Osteoblast (primary cell): ENCODE measurements at places on chromosomes 7 and 10. TPM values are rescaled to one million over a fixed set of nuclear protein-coding genes. Genes with fewer than 3 reads are reported as not detected.

GRCh38 chr7:15033039-15033438 lies 130.5 kb upstream of the DGKB start:
- no peak for DNase-seq

Gene PVRIG
- not detected in 2 replicates for total RNA-seq

DNA sequence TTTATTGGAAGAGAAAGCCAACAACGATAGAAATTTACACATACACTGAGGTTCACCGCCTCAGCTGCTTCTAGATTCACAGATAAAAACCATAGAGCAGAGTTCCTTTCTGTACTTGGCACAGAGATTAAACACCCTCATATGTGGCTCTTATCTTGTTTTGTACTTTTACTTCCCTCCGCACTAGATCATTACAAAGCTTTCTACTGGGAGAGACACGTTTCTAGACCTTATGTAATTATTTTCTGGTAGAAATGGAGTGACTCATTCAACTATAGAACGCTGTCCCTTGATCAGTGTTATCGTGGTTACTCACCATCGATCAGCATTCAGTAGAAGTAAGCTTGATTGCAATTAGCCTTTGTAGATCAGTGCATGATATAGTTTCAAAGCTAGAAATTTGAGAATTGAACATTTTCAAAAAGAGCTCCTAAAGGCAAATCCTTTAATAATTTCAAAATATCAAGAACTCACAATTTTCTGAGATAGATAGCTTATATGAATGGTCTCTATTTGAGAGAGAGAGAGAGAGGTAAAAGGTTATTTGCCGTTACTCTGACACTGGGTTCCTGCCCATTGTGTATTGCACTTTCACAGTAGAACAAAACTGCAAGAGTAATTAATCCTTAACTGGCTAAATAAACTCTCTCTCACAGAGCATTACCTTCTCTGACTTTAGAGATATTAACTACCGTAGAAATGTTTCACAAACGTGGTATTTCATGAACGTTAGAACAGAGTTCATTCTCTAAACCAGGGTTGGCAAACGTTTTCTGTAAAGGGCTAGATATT lies 26.1 kb upstream of the DNAJC1 start:
- no peak for DNase-seq

Gene NUTM2A
- total RNA-seq = 0.59 and 0.72 TPM in 2 replicates

Gene INMT
- total RNA-seq = 0.72 and 1.5 TPM in 2 replicates

GRCh38 chr7:83468251-83468739 lies 180.6 kb downstream of the SEMA3E start:
- peak; percentile 68 for DNase-seq

DNA sequence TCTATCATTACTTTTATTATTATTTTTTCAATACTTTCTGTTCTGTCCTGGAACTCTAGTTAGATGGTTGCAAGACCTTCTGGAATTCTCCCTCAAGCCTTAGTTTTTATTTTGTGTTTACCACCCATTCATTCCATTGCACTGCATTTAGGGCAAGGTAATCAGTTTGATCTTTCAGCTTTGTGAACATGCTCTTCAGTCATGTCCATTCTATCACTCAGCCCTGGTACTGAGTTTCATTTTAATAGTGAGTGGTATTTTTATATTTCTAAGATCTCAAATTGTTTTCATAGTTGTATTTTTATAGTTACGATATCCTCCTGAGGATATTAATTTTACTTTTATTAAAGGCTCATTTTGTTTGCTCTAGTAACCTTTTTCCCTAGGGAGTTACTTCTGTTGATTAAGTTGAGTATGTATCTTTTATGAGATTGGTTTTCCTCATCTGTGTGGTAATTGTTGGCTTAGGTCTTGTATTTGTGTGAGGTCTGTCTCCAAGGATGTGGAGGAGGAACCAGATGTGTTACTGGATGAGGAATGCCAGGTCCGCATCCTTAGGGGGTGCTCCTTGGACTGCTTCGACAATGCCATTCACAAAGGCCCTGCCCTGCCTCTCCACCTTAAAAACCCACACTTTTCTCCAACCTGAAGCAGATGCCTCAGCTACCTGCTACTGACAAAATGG lies 46.7 kb upstream of the RAB18 start:
- DNase-seq = no peak

GRCh38 chr10:122083478-122084025 lies 94.6 kb downstream of the TACC2 start:
- no peak for DNase-seq

DNA sequence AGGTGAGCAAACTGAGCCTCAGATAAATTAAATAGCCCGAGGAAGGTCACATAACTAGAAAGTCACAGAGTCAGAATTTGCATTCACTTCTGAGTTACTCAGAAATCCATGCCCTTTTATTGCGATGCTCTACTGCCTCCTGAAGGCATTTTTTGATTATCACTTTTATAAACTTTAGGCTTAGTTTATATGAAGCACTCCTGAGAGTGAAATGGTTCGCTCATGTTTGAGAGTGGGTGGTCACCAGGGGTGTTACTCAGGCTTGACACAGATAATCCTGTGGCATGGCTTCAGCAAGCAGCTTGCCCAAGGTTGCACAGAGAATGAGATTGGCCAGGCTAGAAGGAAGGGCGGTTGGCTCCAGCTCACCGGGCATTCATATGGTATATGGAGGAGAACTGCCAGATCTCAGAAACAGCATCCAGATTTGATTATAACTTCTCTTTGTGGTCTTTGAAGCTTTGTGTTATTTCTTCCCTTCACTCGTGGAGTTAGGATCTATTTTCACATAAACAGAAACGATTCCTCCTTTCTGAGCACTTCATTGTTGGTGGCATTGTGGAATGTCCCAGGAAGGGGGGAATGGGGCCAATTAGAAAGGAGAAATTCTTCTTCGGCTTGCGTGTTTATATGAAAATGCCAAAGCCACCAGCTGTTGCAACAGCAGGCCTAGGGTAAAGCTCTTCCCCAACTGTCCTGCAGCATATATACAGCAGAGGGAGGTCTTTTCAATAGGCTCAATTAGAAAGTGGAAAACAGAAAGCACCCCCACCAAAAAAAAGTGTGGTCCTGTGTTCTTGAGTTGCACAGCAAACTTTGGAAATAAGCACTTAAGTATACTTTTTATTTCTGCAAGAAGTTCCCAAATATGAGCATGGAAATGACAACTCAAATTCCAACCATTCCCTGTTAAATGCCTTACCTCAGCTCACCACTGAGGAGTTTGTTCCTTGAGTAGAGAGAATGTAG lies 628.8 kb downstream of the SUGCT start:
- DNase-seq = peak; percentile 39

DNA sequence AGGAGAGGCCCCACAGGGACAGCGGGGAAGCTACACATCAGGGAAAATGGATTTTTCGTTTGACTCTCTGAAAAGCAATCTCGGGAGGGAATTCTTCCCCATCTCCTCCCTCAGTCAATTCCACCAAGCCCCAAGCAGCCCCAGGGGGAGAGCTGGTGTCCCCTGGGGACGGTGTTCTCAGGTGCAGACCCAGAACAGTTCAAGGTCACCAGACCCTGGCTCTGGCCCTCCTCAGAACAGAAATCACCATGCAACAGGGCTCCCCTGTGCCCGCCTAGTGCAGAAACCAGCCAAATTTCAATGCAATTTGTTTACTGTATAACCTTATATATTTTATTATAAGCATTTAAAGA lies 34.1 kb downstream of the GSDME start:
- no peak for DNase-seq

DNA sequence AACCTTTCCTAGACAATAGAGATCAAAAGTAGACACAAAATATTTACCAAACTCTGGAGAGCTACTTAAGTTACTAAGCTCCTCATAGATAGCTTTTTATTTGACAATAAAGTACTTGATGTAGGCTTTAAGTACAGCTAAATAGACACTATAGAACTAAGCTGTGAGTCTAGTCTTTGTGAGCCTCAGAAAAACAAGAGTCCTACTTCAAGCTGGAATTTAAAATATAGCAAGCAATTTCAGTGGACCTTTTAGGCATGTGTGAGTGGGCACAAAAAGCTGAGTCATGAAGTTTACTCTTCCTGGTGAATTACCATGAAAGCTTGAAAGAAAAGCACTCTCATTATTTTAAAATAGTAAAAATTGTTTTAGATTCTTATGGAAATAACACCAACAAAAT lies 76.1 kb downstream of the ADD3 start:
- DNase-seq = peak; percentile 14

DNA sequence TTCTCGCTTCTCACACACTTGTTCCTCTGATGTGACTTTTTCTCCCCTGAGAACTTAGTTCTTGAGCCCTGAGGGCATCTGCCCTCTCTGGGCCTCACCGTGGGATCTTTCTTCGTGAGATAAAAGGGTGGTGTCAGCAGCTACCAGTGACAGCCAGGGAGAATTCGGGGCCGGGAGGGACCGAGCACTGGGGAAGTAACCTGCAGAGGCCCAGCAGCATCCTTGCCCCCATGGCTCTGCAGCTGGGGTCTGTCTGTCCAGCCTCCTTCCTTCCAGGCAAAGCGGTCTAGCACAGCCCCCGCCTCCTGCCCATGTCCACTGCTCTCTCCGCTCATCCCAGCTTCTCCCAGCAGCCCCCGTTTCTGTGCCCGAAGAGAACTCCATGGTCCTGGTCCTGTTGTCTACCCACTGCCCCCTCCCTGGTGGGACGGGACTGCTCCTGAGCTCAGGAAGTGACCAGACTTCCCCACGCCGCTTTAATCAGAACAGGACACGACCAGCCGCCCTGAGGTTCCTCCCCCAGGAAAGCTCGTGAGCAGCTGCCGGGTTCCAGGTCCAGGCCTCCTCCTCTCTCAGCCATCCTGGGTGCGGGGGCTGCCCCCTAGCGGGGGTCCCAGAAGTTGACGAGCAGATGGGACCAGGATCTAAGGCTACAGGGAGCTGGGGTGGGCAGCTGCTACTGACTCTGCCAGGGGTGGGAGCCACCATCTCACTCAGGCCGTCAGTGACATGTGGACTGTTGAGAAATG lies 187.5 kb downstream of the WDR37 start:
- DNase-seq = peak; percentile 54

DNA sequence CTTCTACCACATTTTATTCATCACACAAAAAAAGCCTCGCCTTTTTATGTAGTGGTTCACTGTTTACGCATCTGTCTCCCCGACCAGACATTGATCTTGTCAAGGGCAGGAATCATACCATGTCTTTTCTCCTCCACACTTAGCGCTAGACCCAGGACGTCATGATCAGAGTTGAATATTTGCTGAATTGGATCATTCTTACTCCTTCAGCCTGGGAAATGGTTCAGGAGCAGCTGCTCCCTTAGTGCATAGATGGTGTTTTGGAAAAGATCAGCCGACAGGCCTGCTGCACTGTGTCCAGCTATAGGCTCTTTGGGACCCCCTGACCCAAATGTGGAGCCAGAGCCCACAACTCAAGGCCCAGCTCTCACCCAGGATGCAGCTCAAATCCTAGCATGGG lies 249.1 kb upstream of the TMEM72 start:
- DNase-seq = peak; percentile 61

Gene MEOX2
- total RNA-seq = 3.8 and 4.7 TPM in 2 replicates

- no peak for DNase-seq
Observed at GRCh38 chr7:2779051-2779450, 65.1 kb downstream of the GNA12 start.

- DNase-seq = no peak
Observed at GRCh38 chr7:50614721-50615518, 49.7 kb upstream of the DDC start.

Gene MSMB
- total RNA-seq = not detected in 2 replicates

- no peak for DNase-seq
Observed at GRCh38 chr7:158473221-158473620, 114.4 kb downstream of the PTPRN2 start.

- DNase-seq = no peak
Observed at GRCh38 chr7:108324053-108325038, 131.9 kb downstream of the NRCAM start.

Gene FOXI2
- total RNA-seq = not detected in 2 replicates

DNA sequence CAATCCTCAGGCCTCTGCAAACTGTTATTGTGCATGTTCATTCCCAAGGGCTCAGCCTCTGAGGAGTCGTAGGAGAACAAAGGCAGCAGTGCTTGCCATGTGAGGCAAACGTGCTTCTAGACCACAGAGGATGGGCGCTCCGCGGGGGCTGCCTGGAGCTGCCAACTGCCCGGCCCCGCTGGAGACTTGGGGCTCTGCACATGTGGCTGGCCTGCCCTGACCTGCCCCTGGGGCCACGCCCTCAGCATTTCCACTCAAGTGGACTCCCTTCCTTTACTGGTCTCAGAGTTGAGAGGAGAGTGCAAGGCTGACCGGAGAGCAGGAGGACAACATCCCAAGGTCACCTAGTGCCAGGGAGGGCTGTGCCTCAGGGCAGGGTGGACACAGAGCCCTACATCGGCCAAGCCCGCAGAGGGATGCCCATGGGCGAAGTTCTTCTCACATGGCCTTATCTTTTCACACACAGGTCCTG lies 222.3 kb upstream of the ZNF32 start:
- no peak for DNase-seq

Gene JMJD1C
- total RNA-seq = 92.6 and 105 TPM in 2 replicates
